ENCODE measurements at places on chromosomes 6 and 20.
A peak's percentile ranks its signal among the peaks of the same experiment; 100 is the strongest.

GRCh38 chr20:25297141-25297905 is 49.4 kb downstream of the PYGB start:
- no peak for DNase-seq

- no peak for DNase-seq
These were observed at the start of gene RIPOR2 for GRCh38 chr6:24935366-24936152. Gene RIPOR2, minus strand, starts transcription at chr6:24935960. Its CDS starts 62 bp downstream, at chr6:24935898.

- DNase-seq: no peak
These were observed 2.7 kb downstream of the GFRA4 start for GRCh38 chr20:3660262-3661059.

DNA sequence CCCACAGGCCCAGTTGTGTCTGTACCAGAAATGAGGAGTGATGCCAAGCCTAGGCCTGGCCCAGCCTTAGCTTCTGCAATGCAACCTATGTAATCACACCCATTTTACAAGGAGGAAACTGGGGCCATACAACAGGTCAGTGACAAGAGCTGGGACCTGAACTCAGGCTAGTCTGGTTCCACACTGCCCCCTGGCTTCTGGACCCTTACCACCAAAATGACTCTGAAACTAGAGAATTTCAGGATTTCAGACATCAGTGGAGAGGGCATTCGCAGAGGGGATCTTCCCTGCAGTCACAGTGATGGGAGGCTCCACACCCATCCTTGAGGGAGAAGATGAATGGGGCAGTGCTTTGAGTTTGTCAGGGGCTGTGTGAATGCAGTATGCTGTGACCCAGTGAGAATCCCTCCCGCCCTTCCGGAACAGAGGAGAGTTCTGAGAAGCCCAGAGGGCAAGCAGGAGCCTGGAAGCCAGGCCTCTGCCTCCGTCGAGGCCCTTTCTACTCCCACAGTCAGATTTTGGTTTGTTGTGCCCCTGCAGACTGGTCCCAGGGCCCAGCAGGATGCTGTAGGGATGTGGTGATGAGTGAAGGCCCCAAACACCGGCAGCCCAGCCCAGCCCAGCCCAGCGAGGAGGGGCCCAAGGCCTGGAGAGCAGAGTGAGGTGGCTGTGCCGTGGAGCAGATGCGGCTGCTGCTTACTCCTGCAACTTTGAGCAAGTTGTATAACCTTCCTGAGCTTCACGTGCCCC is 48.1 kb upstream of the MYL9 start:
- DNase-seq: no peak

GRCh38 chr20:62816031-62816883 is 593 bp upstream of the COL9A3 start:
- peak; percentile 43 for DNase-seq

GRCh38 chr6:41724228-41724580 is 11.2 kb downstream of the TFEB start:
- no peak for DNase-seq

DNA sequence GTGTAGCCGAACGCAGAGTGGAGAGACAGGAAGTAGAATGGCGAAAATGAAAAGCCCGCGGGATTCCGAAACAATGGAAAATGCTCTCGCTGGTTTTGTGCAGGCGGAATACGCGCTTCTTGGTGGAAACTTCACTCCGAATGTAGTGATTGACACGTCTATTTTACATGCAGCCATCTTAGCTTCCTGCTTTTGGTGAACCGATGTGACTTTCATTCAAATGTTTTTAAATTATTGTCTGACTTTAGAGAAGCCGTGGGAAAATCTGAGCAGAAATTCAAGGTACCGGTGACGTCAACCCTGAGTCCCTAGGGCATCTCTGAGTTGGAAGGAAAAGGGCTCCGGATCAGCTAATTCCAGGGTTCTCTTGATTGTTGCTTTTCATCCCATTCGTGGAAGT is 11.4 kb downstream of the GPX5 start:
- DNase-seq: peak; percentile 42

GRCh38 chr20:6679086-6679485 is 88.4 kb upstream of the BMP2 start:
- DNase-seq: no peak

DNA sequence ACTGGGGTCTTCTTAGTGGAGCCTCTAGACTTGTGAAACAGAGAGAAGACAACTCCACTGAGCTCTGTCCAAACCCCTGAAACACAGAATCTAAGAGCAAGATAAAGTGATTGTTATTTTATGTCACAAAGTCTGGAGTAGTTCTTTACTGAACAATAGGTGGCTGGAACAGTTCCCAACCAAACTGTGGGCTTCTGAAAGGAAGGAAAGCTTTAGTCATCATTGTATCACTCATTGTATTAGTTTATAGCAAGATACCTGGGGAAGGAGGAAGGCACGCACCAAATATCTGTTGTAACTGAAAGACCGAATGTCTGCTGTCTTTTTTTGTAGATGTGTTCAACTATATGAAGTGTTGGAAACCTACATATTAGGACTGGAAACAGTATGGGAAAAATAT is 284.9 kb upstream of the TBX18 start:
- no peak for DNase-seq

GRCh38 chr6:108115598-108116058 is 41.1 kb upstream of the OSTM1 start:
- DNase-seq: peak; percentile 38

- no peak for DNase-seq
These were observed 77.8 kb downstream of the COL9A1 start for GRCh38 chr6:70225055-70225454.

GRCh38 chr6:16406966-16407365 is 168.6 kb downstream of the GMPR start:
- DNase-seq: no peak

DNA sequence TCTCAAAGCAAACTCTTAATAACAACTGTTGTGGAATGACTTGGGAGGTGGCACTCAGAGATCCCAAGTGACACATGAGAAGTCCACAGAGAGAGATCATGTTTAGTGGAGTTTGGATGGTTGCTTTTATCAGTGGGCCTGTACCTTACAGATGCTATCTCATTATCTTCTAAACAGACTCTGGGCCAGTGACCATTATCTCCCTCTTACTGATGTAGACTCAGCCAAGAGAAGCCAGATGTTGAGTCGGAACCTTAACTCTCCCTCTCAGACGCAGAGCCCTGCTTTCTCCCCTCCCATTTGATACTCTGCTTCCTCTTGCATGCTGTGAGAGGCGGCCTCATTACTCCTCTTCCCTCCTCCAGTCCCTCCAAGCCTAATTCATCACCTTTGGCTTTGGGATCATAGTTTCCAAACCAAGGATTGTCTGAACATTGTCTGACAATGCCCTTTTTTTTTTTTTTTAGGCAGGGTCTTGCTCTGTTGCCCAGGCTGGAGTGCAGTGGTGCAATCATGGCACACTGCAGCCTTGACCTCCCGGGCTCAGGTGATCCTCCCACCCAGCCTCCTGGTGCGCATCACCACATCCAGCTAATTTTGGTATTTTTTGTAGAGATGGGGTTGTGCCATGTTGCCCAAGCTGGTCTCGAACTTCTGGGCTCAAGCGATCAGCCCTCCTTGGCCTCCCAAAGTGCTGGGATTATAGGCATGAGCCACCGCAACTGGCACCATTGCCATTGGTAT is 4.5 kb upstream of the DDR1 start:
- no peak for DNase-seq

DNA sequence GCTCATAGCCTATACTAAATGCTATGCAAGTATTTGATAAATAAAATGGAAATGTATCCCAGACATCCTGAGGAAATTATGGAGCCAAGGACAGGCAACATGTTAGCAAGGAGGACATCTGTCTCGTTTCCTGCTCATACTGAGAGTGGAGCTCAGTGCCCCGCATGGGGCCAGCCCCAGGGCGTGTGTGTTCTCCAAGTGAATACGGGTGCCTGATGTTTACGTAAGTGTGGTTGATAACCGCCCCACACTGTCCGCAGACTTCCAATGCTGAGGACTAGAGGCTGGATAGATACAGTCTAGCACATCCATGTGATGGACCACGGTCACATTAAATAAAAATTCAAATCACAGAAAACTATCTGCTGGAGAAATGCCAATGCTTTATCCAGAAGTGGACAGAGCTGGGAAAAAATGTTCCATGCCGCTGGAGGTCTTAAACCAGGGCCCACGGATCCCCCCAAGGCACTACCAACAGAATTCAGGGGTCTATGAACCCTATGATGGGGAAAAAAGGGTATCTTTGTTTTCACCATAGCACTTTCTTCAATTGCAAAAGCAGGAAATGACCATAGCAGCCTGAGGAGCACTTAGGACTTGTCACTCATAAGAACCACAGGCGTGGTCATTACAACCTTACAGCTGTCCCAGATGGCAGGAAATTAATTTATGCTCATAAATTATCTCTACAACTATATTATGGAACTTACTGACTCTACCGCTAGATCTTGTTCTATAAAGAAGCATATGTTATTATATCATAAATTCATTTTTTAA is 24.9 kb downstream of the TGM2 start:
- peak; percentile 77 for DNase-seq

DNA sequence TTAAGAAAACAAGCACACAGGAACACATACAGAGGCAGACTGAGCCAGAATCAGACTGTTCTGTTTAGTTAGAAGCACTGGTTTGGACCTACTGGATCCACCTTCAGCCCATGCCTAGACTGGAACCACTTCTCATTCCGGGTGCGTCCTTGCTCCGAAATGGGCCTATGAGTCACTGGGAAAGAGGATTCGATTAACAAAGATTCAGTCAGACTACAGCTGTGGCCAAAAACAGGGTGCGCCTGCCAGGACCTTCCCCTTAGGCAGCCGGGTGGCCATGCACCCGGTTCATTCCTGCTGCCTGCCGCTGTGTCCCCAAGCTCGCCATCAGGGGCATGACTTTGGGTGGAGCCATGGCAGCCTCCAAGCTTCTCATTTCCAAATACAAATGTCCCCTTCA is 14.5 kb upstream of the KCNK5 start:
- no peak for DNase-seq

GRCh38 chr6:105215506-105215905 is 35.7 kb upstream of the POPDC3 start:
- no peak for DNase-seq

DNA sequence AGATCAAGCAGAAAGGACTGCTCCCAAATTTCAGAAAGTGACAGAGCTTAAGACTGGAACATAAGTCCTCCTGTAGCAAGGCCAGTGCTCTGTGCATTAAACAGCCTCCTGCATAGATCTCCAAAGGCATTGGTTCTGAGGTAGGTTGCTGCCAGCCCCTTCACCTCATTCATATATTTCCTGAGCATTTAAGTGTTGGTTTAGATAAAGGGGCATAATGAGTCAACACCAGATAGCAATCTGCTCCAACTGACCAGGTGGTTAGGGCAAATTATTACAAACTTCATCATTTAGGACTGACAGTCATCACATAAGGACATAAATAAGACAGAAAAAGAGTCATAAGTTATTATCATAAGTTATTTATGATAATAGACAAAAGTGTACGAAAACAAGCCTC is 10.7 kb downstream of the PTPRK start:
- no peak for DNase-seq

GRCh38 chr6:54981276-54981609 is 134.7 kb downstream of the FAM83B start:
- DNase-seq: no peak

DNA sequence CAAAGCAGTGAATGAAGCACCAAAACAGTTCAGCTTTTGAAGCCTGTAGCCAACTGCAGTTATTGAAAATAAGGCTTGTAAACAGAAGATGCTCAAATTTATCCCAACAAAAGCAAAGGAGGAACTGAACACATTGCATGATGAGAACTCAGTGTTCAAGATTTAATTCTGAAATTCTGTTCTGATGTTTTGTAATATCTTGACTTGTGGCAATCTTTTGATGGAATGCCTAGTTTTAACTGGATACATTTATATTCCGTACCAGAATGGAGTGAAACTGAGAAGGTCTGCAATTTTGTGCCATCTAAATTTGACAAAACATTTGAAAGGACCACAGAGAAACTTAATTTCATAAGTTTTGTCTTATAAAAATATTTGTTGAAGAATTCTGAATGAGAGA is 17.5 kb downstream of the FYN start:
- no peak for DNase-seq

GRCh38 chr6:166626177-166627032 is 646 bp downstream of the RPS6KA2 start:
- peak; percentile 59 for DNase-seq

DNA sequence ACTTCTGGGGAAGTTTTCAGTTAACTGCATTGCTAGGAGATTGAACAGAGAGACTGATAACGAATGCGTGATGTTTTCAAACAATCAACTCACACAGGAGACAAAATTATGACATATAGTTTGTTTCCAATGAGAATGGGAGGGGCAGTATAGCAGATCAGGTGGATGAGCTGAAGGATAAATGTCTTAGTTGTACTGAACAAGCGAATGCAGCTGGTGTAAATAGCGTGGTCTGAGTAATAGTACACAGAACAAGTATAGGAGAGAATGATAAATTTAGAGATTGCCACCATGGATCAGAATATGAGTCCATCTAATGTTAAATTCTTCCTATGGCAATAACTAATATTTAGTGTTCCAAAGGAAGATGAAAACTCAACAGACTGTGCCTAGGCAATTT is 858.6 kb downstream of the EYS start:
- DNase-seq: no peak

GRCh38 chr6:9943986-9944385 is 470.9 kb downstream of the TFAP2A start:
- DNase-seq: no peak

- DNase-seq: no peak
These were observed 70.8 kb upstream of the ATXN1 start for GRCh38 chr6:16832043-16832567.

GRCh38 chr20:6864740-6865139 is 97.3 kb downstream of the BMP2 start:
- DNase-seq: no peak

DNA sequence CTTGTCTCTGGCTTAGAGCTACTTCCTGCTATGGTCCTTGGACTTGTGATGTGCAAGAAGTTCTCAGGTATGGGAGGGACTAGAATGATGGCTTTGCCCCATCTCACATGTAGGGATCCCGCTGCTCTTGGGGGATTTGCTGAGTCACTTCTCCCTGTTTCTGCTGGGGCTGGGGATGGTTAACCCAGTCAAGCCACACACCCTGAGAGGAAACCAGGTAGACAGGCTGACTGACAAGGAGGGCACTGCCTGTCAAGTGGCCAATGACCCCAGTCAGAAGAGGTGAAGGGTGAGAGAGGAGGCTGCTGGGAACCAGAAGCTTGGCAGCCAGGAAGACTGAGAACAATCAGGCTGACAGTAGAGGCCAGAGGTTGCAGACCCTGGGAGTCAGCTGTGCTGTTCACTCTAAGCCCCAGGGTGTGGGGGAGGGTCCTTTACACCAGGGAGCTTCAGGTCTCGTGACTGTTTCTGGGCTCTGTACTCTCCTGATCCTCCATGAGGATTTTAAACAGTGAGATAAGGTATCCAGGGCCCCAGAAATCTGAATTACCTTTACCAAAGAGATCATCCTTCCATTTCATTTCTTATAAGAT is 34.6 kb downstream of the HLA-F start:
- DNase-seq: no peak

Data from iris pigment epithelial cell (primary cell).